ENCODE measurements at places on chromosomes 1 and 21.

DNA sequence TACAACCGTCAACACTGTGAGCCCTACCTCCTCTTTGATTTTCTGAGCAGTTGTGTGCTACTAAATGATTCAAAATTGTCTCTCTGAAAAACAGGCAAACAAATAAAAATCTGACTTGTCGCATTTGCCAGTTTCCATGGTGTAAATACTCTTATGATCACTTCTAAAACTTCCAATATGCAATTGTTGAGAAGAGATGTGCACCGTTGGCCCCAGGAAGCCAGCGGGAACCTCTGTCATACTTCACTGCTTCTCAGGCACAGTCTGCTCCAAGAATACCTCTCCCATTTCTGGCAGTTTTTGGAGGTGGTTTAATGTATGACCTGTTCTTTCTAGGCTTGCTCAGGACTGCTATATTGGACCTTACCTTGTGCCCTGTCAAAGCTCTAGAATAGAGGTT, 196.0 kb upstream of the NCAM2 start:
- DNase-seq: no peak

DNA sequence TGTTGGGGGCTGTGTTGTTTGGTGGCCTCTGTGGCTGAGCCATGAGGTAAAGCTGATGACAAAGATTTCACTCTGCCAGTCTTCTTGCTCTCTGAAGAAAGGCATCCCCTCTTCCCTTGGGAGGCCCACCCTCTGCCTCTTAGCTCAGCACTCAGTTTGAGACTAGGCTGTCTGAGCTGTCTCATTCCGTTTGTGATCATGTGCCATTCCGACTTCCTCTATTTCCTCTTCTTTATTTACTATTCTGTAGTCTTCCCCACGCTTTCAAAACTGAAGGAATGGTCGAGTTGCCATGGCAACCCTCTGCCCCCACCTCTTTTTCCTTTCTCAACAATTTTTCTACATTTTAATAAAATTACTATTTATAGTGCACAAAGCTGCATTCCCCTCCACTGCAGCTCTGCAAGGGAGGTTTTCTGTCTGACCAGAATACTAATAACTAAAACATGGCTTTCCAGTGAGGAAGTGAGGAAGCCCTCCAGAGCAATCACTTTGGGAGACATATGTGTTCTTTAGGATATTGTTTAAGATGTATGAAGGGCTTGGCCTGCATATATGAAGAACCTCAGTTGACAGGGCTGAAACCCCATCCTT, 30.8 kb downstream of the KCNA3 start:
- no peak for DNase-seq

GRCh38 chr1:246566813-246567645, 773 bp downstream of the CNST start:
- DNase-seq: peak; percentile 59

GRCh38 chr21:17388226-17388625, 124.6 kb upstream of the CXADR start:
- no peak for DNase-seq

DNA sequence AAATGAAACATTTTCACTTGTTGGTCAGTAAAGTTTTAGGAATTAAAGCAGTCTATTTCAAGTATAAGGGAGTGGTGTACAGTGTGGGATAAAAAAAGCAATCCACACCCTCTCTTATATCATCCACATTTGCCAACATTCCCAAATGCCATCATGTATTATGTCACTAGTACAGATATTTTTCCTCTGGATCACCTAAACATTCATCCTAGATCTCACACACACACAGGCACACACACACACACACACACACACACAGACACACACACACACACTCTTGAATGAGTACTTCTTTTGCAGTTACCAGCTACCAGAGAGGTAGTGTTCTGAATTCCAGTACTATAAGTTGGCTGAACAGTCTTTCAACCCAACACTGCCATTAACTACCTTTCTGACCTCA, 1369.1 kb upstream of the ADGRL4 start:
- DNase-seq: no peak

- no peak for DNase-seq
Observed at GRCh38 chr1:6948861-6949260, 163.6 kb downstream of the CAMTA1 start.

DNA sequence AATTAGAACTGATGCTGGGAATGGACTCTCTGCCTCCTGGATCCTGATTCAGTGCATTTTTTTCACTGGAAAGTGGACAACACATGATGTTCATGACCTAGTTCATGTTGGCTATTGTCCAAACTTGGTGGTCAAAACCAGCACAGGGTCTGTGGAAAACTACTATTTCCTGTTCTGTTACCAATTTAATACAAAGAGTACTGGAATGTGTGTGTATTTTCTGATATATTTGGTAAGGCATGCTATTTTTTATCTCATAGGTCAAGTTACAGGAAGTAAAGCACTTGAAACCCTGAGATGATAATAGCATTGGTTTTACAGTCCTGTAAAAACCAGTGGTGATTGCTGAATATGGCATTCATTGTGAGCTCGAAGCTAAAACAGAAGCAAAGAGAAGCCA, 89.9 kb downstream of the SGIP1 start:
- DNase-seq: no peak

DNA sequence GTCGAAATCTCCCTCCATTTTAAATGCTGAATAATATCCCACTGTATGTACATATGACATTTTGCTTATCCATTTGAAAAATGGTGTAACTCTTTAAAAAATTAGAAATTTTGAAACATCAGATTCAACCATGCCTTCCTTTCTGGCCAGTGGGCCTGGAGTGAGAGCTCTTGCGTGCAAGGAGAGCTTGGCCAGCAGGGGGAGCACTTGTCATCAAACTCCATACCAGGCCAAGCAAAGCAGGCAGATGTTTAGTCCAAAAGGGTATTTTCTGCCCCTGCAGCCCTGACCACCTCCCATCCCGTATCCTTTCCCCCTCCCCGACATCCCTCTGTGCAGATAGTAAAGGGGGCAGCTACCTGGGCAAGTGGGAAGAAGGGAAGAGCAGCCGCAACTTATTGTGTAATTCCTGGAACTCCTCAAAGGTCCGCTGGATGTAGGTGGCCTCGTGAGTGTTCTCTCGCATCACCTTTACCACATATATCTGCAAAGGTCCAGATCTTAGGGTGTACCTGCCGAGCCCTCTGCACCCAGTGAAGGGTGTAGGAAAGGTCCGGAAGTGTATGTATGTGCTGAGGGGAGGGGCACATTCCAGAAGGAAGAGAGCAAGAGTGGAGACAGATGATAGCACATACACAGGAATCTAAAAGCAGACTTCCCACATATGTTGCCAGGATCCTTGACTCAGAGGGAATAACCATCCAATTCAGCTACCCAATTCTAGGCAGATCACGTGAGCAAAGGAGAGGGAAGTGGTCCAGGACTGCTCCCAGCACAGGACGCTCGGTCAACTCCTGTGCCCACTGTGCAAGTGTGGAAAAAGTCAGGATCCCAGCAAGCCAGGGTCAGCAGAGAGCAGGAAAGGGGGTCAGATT, 19.9 kb upstream of the PPP1R15B start:
- DNase-seq: peak; percentile 82

GRCh38 chr1:114286960-114287359, 133.3 kb upstream of the SYT6 start:
- DNase-seq: no peak

Data from MM.1S (cell line).